ENCODE measurements at places on chromosomes 16 and 17. TPM values are rescaled to one million over a fixed set of nuclear protein-coding genes. Genes with fewer than 3 reads are reported as not detected.

DNA sequence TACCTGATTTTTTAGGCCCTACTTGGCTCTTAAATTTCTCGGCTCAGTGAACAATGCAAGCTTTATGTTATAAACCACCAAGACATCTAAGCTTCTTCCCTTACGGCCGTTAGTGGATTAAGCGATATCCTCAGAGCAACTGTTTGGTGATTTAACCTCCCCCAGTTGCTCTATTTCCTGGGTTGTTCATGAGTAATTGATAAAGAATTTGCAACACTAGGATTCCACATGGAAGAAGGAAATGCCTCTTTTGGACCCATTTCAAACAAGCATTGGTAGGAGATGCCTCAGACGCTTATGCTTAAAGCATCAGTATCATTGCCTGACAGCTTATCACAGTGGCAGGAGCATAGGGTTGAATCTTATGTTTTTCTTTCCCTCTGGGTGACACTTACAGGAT lies 65.3 kb downstream of the RBFOX1 start:
- H3K27me3 ChIP-seq, result peaks cover 6% of the 10 kb centered on the region
- DNase-seq, result no peak
- H3K36me3 ChIP-seq, result no peaks in the 10 kb centered on the region
- no peak overlapping the region for H3K4me3 ChIP-seq

GRCh38 chr17:70080541-70081347 lies 5.7 kb downstream of the KCNJ16 start:
- H3K27ac ChIP-seq, result no peak overlapping the region
- no peaks in the 10 kb centered on the region for H3K27me3 ChIP-seq
- no peak overlapping the region for H3K4me3 ChIP-seq
- H3K36me3 ChIP-seq, result no peaks in the 10 kb centered on the region
- no peak for DNase-seq

DNA sequence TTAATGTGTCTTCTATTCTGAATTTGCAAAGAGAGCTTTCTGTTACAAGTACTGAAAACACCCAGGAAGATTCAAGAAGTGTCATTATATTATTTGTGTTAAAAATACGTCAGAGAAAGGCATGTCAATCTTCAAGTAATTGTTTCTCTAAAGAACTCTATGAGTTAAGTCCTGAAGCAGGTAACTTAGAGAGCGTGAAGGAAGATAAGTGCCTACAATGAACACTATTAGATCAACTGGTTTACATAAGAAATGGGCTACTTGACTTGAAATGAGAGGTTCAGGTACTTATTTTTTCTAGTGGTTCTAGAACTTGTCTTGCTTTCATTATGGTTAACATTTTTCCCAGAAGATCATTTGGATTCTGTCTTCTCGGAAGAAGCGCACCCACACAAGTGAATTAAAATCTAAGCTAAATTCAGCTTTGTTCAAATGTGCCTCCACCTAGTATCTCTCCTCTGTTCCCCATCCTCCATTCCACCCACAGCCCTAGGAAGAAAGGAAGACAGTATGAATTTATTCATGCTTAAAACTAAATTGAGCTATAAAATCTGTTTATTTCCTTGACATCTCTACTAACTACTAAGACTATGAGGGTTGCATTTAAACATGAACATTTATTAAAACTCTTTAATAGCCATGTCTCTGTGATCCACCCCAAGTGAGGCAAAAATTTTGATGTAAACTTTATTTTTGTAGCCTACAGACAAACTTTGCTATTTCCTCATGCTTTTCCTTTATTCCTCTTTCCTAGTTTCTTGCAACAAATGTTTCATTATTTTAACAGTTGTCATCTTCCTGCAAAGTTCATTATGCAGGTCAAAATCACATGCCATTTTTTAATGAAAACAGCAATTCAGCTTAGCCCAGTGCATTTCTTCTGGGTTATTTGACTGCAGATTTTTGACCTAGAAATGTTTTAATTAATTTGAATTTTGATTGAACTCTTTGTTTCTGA lies 206.8 kb downstream of the KCNJ2 start:
- H3K27me3 ChIP-seq, result no peaks in the 10 kb centered on the region
- no peak overlapping the region for H3K4me3 ChIP-seq
- H3K36me3 ChIP-seq, result no peaks in the 10 kb centered on the region
- no peaks in the 10 kb centered on the region for H3K4me1 ChIP-seq

- H3K27ac ChIP-seq, result no peak overlapping the region
- H3K4me3 ChIP-seq, result no peak overlapping the region
- no peaks in the 10 kb centered on the region for H3K4me1 ChIP-seq
- DNase-seq, result no peak
- no peaks in the 10 kb centered on the region for H3K36me3 ChIP-seq
Observed at GRCh38 chr16:24692854-24693253, 36.6 kb upstream of the TNRC6A start.

DNA sequence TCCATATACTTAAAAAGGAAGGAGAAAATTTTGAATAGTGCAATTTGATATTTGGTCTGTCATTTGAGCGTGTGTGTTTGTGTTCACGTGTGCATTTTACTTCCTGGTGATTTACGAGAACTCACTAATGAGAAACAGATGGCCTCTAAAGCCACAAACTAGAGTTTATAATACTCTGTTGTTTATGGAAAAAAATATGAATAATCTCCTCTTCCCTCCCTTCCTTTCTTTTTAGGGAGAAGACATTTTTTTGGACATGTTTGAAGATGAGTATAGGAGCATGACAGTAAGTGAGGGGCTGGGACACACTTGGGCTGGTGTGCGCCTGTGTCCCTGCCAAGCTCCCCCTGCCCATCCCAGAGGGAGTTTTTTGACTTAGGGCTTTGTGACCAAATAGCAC lies 102.7 kb downstream of the CLEC16A start:
- H3K27ac ChIP-seq, result peak overlapping the region; percentile 68
- peaks cover 16% of the 10 kb centered on the region for H3K4me1 ChIP-seq
- H3K36me3 ChIP-seq, result peaks cover 69% of the 10 kb centered on the region
- no peak for DNase-seq

DNA sequence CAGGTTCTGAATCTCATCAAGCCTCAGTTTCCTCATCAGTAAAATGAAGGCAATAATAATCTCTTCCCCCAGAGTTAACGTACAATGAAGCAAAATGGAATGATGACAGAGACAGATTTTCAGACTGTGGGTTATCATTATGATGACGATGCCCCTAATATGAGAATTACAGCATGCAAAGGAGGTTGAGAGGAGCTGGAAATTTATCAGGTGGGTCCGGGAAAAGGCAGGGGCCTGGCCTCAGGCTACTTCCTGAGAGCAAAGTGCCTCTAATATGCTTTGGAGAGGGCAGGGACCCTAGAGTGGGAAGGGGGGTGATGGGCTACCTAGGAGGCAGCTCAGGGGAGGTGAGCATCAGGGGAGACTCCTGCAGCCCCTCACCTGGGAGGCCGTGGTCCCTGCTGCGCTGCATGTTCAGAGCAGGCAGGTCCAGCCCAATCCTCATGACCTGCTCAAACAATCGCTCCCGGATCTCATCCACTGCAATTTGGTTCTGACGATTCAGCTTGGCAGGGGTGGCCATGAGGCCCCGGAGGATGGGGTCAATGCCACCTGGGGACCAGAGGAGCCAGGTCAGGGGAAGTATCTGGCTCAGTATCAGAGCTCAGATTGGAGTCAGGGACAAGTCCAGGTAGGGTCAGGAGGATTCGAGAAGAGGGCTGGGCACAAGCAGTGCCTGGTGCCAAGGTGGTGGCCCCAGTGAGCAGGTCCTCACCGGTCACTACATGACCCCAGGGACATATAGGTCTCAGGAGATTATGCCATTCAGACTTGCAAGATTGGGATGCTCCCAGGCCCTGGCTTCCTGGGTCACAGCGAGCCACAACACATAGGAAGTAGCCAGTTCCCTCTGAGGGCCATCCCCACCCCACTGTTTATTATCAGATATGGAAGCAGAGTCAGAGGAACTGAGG lies 8.1 kb downstream of the MPO start:
- no peak overlapping the region for H3K27ac ChIP-seq
- no peaks in the 10 kb centered on the region for H3K4me1 ChIP-seq
- H3K4me3 ChIP-seq, result no peak overlapping the region
- H3K36me3 ChIP-seq, result no peaks in the 10 kb centered on the region
- H3K27me3 ChIP-seq, result peaks cover 9% of the 10 kb centered on the region

DNA sequence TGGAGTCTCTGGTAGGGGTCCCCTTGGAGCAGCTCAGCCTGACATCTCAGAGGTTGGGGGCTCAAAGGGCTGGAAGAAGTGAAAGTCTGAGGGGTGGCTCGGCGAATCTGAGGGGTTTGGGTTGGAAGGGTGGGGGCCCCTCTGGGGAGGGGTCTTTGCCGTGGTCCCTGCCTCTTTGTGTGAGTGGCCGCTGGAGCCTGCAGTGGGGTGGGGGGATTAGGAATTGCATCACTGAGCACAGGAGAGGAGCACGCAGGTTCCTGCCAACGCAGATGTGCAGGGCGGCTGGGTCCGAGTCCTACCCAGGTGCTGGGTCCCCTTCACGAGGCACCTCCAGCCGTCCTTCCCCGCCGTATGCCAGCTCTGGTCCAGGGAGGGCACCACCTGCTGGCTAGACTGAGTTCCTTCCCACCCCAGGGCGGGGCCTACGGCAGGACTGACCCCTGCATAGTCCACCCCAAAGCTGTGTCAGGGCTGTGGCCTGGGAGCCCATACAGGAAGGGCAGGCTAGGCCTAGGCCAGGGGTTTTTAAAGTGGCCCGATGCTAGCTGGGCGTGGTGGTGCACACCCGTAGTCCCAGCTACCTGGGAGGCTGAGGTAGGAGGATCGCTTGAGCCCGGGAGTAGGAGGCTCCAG lies 9.9 kb downstream of the FMNL1 start:
- peaks cover 52% of the 10 kb centered on the region for H3K4me1 ChIP-seq
- peak; percentile 59 for DNase-seq
- no peak overlapping the region for H3K4me3 ChIP-seq

PPY gene
- total RNA-seq, result not detected

PROCA1 gene
- total RNA-seq, result 0.36 TPM

SLC13A5 gene
- 0.72 TPM for total RNA-seq
